ENCODE measurements at places on chromosomes 5 and 9.

DNA sequence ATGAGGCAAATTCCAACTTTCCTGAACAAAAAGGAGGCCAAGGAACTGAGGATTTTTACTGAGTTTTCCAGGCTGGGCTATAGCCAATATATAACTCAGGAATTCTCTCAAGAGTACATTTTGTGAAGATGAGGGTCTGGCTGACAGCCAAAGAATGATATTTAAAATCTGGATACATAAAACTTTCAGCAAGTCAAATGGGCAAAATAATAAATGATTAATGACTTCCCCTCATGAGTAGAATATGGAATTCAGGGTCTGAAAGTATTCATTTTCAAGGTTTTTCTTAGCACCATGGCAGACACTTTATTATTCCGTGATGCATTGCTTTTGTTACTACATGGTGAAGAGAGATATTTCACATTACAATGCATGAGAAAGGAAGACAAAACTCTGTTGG lies 7.8 kb downstream of the FAM81B start:
- H3K36me3 ChIP-seq = no peaks in the 10 kb centered on the region
- no peak overlapping the region for H3K4me3 ChIP-seq
- H3K27ac ChIP-seq = no peak overlapping the region
- H3K27me3 ChIP-seq = peaks cover 5% of the 10 kb centered on the region

- no peaks in the 10 kb centered on the region for H3K27me3 ChIP-seq
- H3K4me3 ChIP-seq = no peak overlapping the region
- no peak for DNase-seq
These were observed 107.0 kb upstream of the GPR151 start for GRCh38 chr5:146623009-146623408.

DNA sequence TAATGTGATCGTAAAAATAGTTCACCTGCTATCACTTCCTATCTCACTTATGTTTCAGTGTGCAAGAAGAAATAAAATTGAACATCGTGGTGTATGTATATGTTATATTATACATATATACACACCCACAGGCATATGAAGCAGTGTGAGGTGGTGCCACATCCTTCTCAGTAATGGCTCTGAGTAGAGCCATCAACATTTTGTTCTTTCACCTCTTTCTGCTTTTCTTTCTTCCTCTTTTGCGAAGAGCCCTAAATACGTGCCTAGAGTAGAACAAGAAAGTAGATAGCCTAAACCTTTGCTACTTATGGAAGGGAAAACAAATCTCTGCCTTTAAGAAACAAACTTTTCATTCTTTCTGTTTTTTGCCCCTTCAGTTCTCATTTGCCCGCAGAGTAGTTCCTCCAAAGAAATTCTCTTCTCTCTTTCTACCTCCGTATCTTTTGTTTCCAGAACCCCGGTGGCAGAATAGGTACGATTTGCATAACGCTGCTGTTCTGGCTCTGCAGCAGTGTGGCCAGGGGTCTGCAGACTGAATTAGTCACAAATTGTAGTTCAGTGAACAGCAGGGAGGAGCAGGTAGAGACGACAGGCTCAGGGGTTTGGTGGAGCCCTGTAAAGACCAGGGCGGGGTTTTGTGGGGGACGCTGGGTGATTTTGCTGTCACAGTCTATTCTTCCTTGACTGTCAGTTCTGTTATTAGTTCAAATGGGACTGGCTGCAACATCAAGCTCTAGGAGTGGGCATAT lies 40.5 kb upstream of the PJA2 start:
- H3K4me1 ChIP-seq = no peaks in the 10 kb centered on the region
- DNase-seq = no peak
- H3K27ac ChIP-seq = no peak overlapping the region
- H3K36me3 ChIP-seq = no peaks in the 10 kb centered on the region
- no peak overlapping the region for H3K4me3 ChIP-seq

DNA sequence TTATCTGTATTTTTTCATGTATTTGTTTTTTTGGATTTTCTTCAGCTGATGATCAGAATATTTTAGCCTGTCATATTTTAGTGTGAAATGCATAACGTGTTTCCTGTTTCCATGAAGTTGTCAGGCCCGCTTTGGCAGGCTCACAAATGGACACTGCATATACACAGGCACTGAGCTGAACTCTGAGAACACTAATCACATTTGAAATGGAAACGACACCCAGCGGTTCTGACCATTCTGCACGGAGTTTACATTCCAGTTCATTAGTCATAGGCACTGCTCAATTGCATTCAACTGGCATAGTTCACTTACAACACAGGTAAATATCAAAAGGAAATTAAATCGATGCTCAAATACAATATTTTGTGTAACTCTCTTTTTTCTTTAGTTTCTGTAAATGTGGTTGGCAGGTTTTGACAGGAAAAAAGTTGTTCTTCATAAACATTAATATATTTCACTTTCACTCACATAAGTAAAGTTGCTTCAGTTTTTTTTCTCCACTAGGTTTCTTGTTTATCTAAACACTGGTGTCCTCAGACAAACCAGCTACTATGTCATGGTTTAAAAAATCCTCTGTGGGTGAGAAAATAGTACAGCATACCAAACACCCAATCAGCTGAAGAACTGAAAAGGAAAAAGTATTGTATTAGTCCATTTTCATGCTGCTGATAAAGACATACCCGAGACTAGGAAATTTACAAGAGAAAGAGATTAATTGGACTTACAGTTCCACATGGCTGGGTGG lies 559.0 kb upstream of the DAP start:
- no peak for DNase-seq
- H3K4me3 ChIP-seq = no peak overlapping the region
- no peaks in the 10 kb centered on the region for H3K36me3 ChIP-seq
- no peaks in the 10 kb centered on the region for H3K27me3 ChIP-seq
- H3K4me1 ChIP-seq = no peaks in the 10 kb centered on the region
- H3K27ac ChIP-seq = no peak overlapping the region

DNA sequence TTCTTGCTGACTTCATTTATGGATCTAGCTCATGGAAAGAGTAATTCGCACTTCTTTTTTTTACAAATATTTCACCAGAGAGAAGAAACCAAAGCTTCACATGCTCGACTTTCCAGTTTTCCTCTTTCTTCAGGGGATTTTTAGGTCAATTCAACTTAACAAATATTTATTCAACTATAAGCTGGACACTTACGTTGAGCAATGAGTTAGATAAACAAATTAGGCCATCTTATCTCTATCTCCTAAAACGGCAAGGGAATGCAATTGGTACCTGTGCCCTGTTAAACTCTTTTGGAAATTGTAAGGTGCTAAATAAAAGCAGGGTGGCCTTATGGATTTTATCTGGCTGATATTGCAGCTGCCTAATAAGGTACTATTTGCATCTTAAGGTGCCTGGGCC lies 145.1 kb upstream of the RAI14 start:
- no peaks in the 10 kb centered on the region for H3K4me1 ChIP-seq
- H3K27ac ChIP-seq = no peak overlapping the region
- no peak for DNase-seq
- no peak overlapping the region for H3K4me3 ChIP-seq

Measured in effector memory CD8-positive, alpha-beta T cell (primary cell).